ENCODE measurements at places on chromosomes 12 and 14. TPM values are rescaled to one million over a fixed set of nuclear protein-coding genes. Genes with fewer than 3 reads are reported as not detected.

GRCh38 chr12:119384340-119384739 is 49.8 kb downstream of the CCDC60 start:
- no peak for DNase-seq
- no peaks in the 10 kb centered on the region for H3K36me3 ChIP-seq
- no peaks in the 10 kb centered on the region for H3K4me1 ChIP-seq

GRCh38 chr12:118122264-118122663 is 13.7 kb upstream of the PEBP1 start:
- H3K36me3 ChIP-seq = no peaks in the 10 kb centered on the region
- H3K27me3 ChIP-seq = no peaks in the 10 kb centered on the region
- H3K4me1 ChIP-seq = peaks cover 12% of the 10 kb centered on the region

DNA sequence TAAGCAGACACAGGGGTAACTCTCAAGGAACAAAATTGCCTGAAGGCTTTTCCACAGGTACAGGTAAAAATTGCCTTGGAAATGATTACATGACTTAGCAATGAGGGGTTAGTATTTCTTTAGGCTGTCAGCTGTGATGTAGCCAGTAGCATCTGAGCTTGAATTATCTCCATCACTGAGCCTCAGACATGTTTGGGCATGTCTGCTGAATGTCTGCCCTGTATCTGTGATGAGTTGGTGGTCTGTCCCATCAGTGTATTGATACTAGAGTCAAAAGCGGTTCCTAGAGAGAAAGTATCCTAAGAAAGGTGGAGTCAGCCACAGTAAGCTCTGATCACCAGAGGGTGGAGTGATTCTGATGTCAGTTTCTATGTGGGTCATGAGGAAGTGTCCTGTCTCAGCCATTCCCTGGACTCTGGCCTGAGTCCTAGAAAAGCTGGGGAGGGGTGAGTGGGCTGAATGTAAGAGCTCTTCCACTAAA is 16.3 kb downstream of the AKAP6 start:
- no peak for DNase-seq
- no peak overlapping the region for H3K4me3 ChIP-seq
- H3K4me1 ChIP-seq = no peaks in the 10 kb centered on the region
- no peaks in the 10 kb centered on the region for H3K27me3 ChIP-seq

DNA sequence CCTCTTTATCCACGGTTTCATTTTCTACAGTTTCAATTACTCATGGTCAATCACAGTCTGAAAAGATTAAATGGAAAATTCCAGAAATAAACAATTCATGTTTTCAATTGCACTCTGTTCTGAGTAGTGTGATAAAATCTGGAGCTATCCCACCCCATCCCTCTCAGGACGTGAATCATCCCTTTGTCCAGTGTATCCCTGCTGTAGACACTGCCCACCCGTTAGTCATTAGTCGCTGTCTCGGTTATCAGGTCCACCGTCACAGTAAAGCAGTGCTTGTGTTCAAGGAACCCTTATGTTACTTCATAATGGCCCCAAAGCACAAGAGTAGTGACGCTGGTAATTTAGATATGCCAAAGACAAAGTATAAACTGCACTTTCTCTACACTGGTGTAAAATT is 141.0 kb upstream of the LMNTD1 start:
- no peaks in the 10 kb centered on the region for H3K36me3 ChIP-seq
- H3K27ac ChIP-seq = no peak overlapping the region
- no peaks in the 10 kb centered on the region for H3K4me1 ChIP-seq

GRCh38 chr14:71737760-71738159 is 194.5 kb upstream of the RGS6 start:
- H3K27me3 ChIP-seq = no peaks in the 10 kb centered on the region
- DNase-seq = no peak
- H3K4me1 ChIP-seq = peaks cover 16% of the 10 kb centered on the region
- H3K4me3 ChIP-seq = no peak overlapping the region

- peak within 1 kb of the TSS; percentile 65 for H3K4me3 ChIP-seq
- DNase-seq = peak; percentile 22
- peaks cover 46% of the 10 kb centered on the region for H3K27me3 ChIP-seq
Observed at GRCh38 chr14:61812347-61813095, 50.3 kb downstream of the SNAPC1 start.

GRCh38 chr12:132660996-132661395 is 26.1 kb downstream of the POLE start:
- no peak overlapping the region for H3K4me3 ChIP-seq
- no peaks in the 10 kb centered on the region for H3K27me3 ChIP-seq
- DNase-seq = no peak
- no peaks in the 10 kb centered on the region for H3K4me1 ChIP-seq

DNA sequence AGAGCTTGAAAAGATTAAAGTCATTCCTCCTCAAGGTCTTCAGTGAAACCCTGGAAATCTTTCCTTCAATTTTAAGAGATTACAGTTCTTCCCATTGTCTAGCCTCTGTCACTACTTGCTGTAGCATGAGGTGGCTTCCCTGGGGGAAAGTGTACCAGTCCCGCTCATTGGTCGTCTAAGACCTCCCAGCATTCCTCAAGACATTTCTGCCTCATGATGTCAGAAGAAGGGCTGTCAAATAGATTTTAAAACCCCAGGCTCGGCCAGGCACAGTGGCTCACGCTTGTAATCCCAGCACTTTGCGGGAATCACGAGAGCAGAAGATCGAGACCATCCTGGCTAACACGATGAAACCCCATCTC is 46.7 kb downstream of the SMUG1 start:
- H3K27me3 ChIP-seq = peaks cover 18% of the 10 kb centered on the region
- no peak for DNase-seq
- peaks cover 3% of the 10 kb centered on the region for H3K4me1 ChIP-seq
- no peak overlapping the region for H3K4me3 ChIP-seq

DNA sequence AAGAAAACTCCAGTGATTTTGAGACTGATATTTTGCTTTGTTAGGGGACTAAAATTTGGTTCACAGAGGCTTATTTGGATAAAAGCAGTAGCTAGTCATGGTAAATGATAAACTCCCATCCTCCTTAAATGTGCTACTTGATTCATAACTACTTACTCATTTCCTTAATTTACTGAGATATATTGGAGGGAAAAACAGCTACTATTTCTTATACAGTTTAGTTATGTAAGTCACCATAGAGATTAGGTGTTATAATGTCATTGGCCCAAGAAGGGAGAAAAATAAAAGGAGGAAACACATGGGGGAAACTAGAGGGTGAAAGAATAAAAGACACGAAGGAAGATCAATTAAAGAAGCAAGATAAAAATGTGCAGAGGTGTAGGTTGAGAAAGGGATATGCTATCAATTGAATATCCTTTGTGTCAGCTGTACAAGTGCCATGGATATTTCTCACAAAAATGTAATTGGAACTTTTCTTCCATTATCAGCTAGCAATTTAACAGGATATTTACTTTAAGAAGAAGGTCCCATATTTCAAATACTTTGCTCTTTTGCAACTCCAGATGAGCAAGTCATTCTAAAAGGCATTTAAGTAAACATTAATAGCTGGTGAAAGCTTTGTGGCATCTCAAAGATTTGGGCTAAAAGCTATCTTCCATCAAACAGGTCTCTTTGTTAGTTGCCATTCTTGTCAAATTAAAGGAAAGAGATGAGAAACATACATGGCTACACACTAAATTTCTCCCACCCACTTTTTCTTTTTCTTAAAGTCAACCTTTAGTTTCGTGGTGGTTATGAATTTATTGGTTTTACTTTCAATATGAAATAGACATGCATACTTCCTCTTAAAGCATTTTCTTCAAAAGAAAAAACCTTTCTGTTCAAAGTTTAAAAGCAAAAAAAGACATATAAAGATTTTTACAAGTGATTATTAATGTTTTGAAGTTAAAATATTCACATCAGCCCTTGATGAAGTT is 439.5 kb downstream of the CCER1 start:
- no peaks in the 10 kb centered on the region for H3K36me3 ChIP-seq
- no peak for DNase-seq
- no peak overlapping the region for H3K4me3 ChIP-seq
- no peak overlapping the region for H3K27ac ChIP-seq
- no peaks in the 10 kb centered on the region for H3K4me1 ChIP-seq
- no peaks in the 10 kb centered on the region for H3K27me3 ChIP-seq

DNA sequence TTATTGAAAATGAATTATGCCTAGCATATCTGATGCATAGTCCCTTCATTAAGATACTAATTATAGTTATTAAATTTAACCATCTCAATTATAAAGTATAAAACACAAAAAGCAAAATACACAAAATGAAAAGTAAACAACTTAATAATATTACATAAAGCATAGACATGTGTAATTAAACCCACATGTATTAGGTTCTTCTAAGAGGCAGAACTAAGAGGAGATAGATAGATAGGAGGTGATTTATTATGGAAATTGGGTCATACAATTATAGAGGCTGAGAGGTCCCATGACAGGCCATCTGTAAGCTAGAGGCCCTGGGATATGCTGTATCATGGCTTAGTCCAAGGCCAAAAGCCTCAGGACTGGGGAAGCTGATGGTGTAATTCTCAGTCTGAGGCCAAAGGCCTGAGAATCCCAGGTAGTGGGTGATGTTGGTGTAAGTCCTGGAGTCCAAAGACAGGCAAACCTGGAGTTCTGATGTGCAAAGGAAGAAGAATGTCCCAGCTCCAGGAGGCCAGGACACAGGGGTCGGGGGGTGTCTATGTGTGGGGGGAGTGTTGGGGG is 953.3 kb downstream of the TRHDE start:
- H3K4me3 ChIP-seq = no peak overlapping the region
- no peak for DNase-seq
- H3K27me3 ChIP-seq = no peaks in the 10 kb centered on the region
- no peaks in the 10 kb centered on the region for H3K36me3 ChIP-seq

DNA sequence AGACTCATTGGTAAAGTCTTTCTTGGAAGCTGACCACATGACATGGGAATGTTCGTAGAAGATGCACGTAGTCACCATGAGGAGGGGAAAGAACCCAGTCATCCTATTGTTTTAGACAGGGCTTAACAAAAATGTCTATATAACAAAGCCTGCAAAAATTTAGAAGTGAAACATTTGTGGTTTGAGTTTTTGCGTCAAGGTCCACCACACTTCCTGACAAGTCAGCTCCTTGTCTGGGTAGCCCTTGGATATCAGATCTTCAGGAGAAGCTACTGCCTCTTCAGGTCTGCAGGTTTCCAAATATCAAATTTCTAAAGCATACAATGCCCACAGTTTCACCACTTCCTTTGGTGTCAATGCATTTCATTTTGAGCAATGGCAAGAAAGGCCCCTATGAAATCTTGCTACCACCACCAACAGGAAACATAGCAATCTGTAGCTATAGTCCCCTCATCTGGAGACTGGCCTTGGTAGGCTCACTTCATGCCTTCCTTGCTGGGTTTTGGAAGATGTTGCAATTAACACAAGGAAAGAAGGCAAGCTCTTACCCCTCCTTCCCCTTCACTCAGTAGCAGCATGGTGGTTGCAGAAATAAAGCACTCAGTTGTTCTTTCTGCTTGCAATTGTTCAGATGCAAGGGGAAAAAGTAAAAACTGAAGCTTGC is 235.2 kb downstream of the PCNX1 start:
- no peak overlapping the region for H3K4me3 ChIP-seq
- no peaks in the 10 kb centered on the region for H3K36me3 ChIP-seq
- H3K27ac ChIP-seq = no peak overlapping the region
- no peaks in the 10 kb centered on the region for H3K27me3 ChIP-seq

GRCh38 chr12:48084841-48085460 is 20.9 kb downstream of the SENP1 start:
- no peaks in the 10 kb centered on the region for H3K4me1 ChIP-seq
- no peak for DNase-seq
- no peak overlapping the region for H3K27ac ChIP-seq

DNA sequence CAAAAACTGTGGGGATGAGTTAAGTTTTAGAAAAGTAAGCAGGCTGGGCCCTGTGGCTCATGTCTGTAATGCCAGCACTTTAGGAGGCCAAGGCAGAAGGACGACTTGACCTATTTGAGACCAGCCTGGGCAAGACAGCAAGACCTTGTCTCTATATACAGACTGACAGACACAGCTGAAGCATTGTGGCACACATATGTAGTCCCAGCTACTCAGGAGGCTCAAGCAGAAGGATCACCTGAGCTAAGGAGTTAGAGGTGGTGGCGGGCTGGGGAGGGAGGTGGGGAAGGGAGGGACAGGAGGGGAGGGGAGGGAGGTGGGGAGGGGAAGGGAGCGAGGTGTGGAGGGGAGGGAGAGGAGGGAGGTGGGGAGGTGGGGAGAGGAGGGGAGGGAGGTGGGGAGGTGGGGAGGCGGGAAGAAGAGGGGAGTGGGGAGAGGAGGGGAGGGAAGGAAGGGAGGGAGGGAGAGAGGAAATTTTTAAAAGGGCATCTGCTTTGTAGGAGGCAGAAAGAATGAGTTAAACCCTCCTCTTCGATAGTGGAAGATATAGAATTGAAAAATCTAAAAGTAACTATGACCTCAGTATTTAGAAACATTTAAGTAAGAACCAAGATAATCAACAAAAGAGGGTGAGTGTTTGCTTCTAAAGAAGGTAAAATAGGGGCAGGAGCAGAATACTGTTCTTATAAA is 30.9 kb downstream of the MED13L start:
- no peak for DNase-seq
- H3K27me3 ChIP-seq = no peaks in the 10 kb centered on the region
- H3K36me3 ChIP-seq = peaks cover 9% of the 10 kb centered on the region
- peaks cover 35% of the 10 kb centered on the region for H3K4me1 ChIP-seq

GRCh38 chr14:55454264-55455002 is 14.0 kb upstream of the TBPL2 start:
- H3K4me1 ChIP-seq = peaks cover 45% of the 10 kb centered on the region
- H3K4me3 ChIP-seq = peak overlapping the region; percentile 43
- H3K27me3 ChIP-seq = no peaks in the 10 kb centered on the region
- DNase-seq = peak; percentile 41

- no peaks in the 10 kb centered on the region for H3K27me3 ChIP-seq
- no peak overlapping the region for H3K27ac ChIP-seq
- peak; percentile 46 for DNase-seq
- H3K36me3 ChIP-seq = peaks cover 12% of the 10 kb centered on the region
- no peak overlapping the region for H3K4me3 ChIP-seq
- H3K4me1 ChIP-seq = peaks cover 36% of the 10 kb centered on the region
Observed at GRCh38 chr12:32455607-32456071, 56.3 kb downstream of the FGD4 start.

DNA sequence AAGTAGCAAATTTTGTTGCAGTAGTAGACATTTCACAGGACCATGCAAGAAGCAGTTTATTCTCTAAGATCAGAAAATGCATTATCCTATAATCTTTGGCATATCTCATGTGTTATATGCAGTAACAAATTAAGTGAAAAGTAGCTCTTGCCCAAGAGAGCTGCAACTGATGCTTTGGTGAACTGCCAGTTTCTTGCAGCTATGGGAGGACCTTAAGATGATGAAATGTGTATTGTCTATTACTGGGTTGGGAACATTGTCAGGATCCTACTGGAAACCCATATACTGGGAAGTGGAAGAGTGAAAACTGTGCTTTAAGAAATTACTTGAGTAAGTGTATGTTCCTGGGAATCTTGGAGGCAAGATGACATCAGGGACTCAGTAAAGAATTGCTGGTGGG is 238.8 kb downstream of the DACT1 start:
- no peaks in the 10 kb centered on the region for H3K27me3 ChIP-seq
- H3K4me1 ChIP-seq = peaks cover 9% of the 10 kb centered on the region
- H3K4me3 ChIP-seq = no peak overlapping the region
- no peak for DNase-seq
- no peaks in the 10 kb centered on the region for H3K36me3 ChIP-seq

- H3K36me3 ChIP-seq = no peaks in the 10 kb centered on the region
- no peak overlapping the region for H3K27ac ChIP-seq
- no peak overlapping the region for H3K4me3 ChIP-seq
- H3K27me3 ChIP-seq = no peaks in the 10 kb centered on the region
- H3K4me1 ChIP-seq = no peaks in the 10 kb centered on the region
Observed at GRCh38 chr12:130433834-130434233, 96.1 kb downstream of the PIWIL1 start.

CDK4 gene
- 188 TPM for total RNA-seq

TAS2R10 gene
- 1.5 TPM for total RNA-seq

DLST gene
- total RNA-seq = 84.2 TPM

CLEC9A gene
- not detected for total RNA-seq

KLRK1 gene
- total RNA-seq = not detected

USP44 gene
- 13.3 TPM for total RNA-seq

FAM181A gene
- not detected for total RNA-seq

SLC7A8 gene
- total RNA-seq = not detected

CARMIL3 gene
- 0.33 TPM for total RNA-seq

LRTM2 gene
- total RNA-seq = not detected

ANHX gene
- total RNA-seq = not detected

TMEM132C gene
- total RNA-seq = not detected
